Memory B cell (primary cell): ENCODE measurements at places on chromosomes 1 and 21.
A peak's percentile ranks its signal among the peaks of the same experiment; 100 is the strongest.

DNA sequence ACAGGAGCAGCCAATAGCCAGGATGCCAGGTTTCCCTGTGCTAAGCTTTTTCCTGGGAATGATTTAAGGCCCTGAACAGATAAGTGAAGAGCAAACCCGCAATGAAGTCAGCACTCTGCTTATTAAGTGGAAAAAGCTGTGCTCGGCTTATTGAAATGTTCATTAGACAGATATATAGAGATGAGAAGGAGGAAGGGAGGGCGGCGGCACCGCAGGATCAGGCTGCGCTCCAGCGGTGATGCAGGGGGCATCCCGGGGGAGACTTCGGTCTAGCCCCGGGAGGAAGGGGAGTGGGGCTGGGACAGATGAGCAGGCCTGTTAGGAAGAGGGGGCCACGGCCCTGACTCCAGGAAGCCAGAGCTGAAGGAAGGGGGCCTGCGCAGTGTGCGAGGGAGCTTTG is 115.0 kb downstream of the TMEM53 start:
- no peaks in the 10 kb centered on the region for H3K4me1 ChIP-seq
- no peaks in the 10 kb centered on the region for H3K36me3 ChIP-seq
- H3K27ac ChIP-seq = no peak overlapping the region
- DNase-seq = no peak
- peaks cover 9% of the 10 kb centered on the region for H3K27me3 ChIP-seq

GRCh38 chr1:43144237-43144636 is 27.9 kb downstream of the EBNA1BP2 start:
- H3K27ac ChIP-seq = no peak overlapping the region
- peaks cover 32% of the 10 kb centered on the region for H3K27me3 ChIP-seq
- no peak overlapping the region for H3K4me3 ChIP-seq
- H3K4me1 ChIP-seq = no peaks in the 10 kb centered on the region
- no peak for DNase-seq

DNA sequence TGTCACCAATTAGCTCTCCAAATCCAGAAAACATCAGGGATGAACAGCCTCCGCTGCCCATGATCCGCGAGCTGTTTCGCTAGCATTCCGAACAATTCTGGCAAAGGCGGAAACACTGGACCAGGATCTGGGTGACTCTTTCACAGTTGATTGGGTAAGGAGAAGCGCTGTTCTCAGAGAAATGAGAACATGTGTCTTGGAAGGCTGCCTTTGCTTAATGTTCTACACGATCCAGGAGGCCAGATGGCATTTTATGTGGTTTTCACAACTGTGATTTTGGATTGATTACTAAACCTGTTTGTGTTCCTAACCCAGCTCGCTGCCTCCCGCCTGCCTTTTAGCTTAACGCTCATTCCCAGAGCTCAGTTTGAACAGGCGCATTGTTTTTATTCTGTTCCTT is 144.0 kb downstream of the KIF26B start:
- H3K4me1 ChIP-seq = no peaks in the 10 kb centered on the region
- no peak overlapping the region for H3K27ac ChIP-seq
- H3K27me3 ChIP-seq = peaks cover 1% of the 10 kb centered on the region
- DNase-seq = no peak
- H3K36me3 ChIP-seq = no peaks in the 10 kb centered on the region

GRCh38 chr1:201144701-201145100 is 9.6 kb downstream of the TMEM9 start:
- no peaks in the 10 kb centered on the region for H3K4me1 ChIP-seq
- H3K27me3 ChIP-seq = no peaks in the 10 kb centered on the region
- H3K4me3 ChIP-seq = no peak overlapping the region
- peaks cover 44% of the 10 kb centered on the region for H3K36me3 ChIP-seq

DNA sequence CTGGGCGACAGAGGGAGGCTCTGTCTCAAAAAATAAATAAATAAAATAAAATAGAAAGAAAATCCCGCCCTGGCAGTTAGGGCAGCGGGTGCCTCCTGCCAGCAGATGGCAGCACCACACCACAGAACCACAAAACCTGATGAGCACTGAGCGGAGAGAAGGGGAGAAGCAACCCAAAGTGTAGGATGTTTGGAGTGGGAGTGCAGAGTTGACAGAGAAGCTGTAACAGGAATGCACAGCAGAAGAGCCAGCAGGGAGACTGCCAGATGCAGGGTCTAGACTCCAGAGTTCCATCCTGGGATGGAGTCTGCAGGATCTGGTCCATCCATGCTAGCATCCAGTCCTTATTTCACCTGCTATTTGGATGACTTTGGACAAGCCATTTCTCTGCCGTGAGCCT is 29.7 kb upstream of the KIRREL1 start:
- no peak overlapping the region for H3K27ac ChIP-seq
- no peak overlapping the region for H3K4me3 ChIP-seq
- H3K27me3 ChIP-seq = peaks cover 13% of the 10 kb centered on the region
- DNase-seq = peak; percentile 66
- peaks cover 7% of the 10 kb centered on the region for H3K4me1 ChIP-seq

DNA sequence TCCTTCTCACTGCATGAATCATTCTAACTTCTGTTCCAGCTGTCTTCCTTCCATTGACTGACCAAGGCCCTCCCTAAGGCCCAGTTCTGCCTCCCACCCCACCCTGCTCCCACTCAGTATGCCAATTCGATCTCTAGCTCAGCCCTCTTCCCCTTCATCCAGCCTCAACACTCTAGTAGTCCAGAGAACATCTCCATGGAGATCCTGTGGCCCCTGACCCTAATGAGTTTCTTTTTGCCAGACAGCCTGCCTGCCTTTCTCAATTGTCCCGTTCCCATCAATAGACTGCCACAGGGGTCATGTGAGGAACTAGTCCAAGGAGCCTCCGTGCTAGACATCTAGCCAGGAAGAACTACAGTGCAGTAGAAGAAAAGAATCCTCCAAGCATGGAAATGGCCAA is 26.4 kb downstream of the RRAGC start:
- H3K4me1 ChIP-seq = peaks cover 4% of the 10 kb centered on the region
- no peak for DNase-seq
- H3K27me3 ChIP-seq = peaks cover 13% of the 10 kb centered on the region
- no peak overlapping the region for H3K27ac ChIP-seq
- no peak overlapping the region for H3K4me3 ChIP-seq

- DNase-seq = no peak
- H3K36me3 ChIP-seq = peaks cover 25% of the 10 kb centered on the region
- H3K4me3 ChIP-seq = no peak overlapping the region
- no peaks in the 10 kb centered on the region for H3K27me3 ChIP-seq
These were observed 18.6 kb downstream of the RO60 start for GRCh38 chr1:193077991-193078390.

DNA sequence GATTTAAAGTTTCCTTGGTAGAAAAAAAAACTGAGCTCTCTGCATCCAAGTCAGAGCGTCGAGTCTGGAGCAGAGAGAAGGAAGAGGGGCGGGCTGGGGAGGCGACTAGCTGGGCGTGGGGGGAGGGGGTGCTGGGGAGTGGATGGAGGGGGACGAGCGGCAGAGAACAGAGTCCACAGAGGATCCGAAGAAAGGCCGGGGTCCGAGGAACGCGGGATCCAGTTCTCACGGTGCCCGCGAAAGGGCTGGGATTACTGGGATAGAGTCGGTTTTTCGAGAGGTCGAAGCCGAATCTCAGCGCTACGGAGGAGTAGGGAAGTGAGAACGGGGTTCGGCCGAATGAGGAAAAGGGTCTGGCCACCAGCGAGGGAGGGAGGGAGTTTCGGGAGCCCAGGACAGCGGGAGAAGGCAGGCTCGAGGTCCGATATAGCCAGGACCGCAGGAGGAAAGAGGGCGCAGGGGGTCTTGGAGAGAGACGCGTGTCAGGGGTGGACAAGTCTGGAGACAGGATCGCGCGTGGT is 665 bp downstream of the DAB1 start:
- DNase-seq = no peak
- no peaks in the 10 kb centered on the region for H3K4me1 ChIP-seq
- H3K36me3 ChIP-seq = no peaks in the 10 kb centered on the region
- peaks cover 16% of the 10 kb centered on the region for H3K27me3 ChIP-seq

DNA sequence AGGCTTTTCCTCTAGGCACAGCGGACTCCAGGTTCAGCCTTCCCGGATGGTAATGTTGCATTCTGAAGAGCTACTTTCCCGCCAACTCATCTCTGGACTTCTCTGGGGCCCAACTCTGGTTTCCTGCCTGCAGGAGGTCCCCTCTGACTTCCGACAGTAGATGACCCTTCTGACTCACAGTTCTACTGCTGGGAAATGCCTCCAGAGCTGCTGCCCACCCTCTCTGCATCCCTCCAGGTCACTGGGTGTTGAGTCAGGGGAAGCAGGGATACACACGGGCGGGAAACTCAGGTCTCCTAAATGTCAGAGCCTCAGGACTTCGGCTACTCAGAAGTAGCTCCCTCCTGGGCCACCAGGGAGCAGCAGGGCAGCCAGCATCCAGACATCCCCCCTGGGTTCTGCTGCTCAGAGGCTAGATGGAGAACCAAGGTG is 2.1 kb upstream of the KIF21B start:
- H3K27me3 ChIP-seq = no peaks in the 10 kb centered on the region
- peaks cover 41% of the 10 kb centered on the region for H3K4me1 ChIP-seq
- no peak for DNase-seq
- H3K4me3 ChIP-seq = no peak overlapping the region
- peak overlapping the region; percentile 62 for H3K27ac ChIP-seq

DNA sequence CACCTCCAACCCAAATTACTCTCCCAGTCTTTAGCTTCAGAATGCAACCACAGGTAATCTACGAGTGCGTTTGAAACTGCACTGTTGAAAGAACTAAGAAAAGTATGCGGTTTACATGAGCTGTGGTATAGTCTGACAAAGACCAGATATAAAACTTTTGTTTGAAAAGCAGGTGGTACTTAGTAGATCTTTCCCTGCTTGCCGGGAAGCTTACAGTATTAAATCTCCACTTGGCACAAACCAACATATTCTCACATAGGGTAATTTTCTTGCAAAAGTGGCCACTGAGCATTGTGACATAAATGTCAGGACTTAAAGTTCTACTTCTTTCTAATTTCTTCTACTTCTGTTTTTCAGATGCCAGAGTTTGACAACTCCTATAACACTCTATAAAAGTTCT is 8.4 kb downstream of the RGS2 start:
- no peak overlapping the region for H3K4me3 ChIP-seq
- H3K4me1 ChIP-seq = no peaks in the 10 kb centered on the region
- no peak overlapping the region for H3K27ac ChIP-seq
- DNase-seq = no peak
- H3K27me3 ChIP-seq = peaks cover 2% of the 10 kb centered on the region
- no peaks in the 10 kb centered on the region for H3K36me3 ChIP-seq

DNA sequence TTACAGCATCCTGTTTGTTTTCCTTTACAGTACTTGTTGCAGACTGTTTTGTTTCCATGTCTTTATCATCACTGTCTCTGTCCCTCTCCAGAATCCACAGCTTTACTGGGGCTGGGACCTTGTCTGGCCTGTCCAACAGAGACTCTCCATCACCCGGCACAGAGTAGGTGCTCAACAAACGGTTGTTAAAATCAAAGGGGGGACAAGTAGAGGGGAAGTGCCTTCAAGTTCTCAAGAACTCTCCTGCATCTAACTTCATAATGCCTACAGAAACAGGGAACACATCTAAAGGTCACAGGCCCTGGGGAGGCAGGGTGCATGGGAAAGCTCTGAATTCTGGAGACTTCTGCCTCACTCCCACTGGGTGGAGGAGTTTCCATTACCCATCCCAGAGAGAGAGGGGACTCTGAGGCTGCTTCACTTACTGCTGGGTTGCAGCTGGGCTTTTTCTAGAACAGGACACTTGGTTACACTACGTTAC is 2.3 kb upstream of the ECE1 start:
- peaks cover 59% of the 10 kb centered on the region for H3K4me1 ChIP-seq
- no peaks in the 10 kb centered on the region for H3K27me3 ChIP-seq
- peak overlapping the region; percentile 98 for H3K27ac ChIP-seq
- H3K36me3 ChIP-seq = peaks cover 1% of the 10 kb centered on the region
- no peak for DNase-seq

GRCh38 chr21:43644609-43645008 is 14.7 kb downstream of the HSF2BP start:
- H3K27ac ChIP-seq = no peak overlapping the region
- no peak overlapping the region for H3K4me3 ChIP-seq
- H3K27me3 ChIP-seq = peaks cover 7% of the 10 kb centered on the region
- H3K36me3 ChIP-seq = no peaks in the 10 kb centered on the region

- no peaks in the 10 kb centered on the region for H3K36me3 ChIP-seq
- no peak overlapping the region for H3K27ac ChIP-seq
- H3K4me1 ChIP-seq = no peaks in the 10 kb centered on the region
- H3K4me3 ChIP-seq = no peak overlapping the region
- no peaks in the 10 kb centered on the region for H3K27me3 ChIP-seq
- DNase-seq = no peak
These were observed 233.7 kb upstream of the NFIA start for GRCh38 chr1:60848583-60849188.

- no peak for DNase-seq
- H3K4me3 ChIP-seq = no peak overlapping the region
- H3K36me3 ChIP-seq = peaks cover 11% of the 10 kb centered on the region
- peaks cover 10% of the 10 kb centered on the region for H3K27me3 ChIP-seq
- no peaks in the 10 kb centered on the region for H3K4me1 ChIP-seq
- H3K27ac ChIP-seq = no peak overlapping the region
These were observed 36.5 kb downstream of the RNASEL start for GRCh38 chr1:182552527-182552926.

- H3K27ac ChIP-seq = no peak overlapping the region
- no peaks in the 10 kb centered on the region for H3K36me3 ChIP-seq
- H3K4me3 ChIP-seq = no peak overlapping the region
- no peak for DNase-seq
- no peaks in the 10 kb centered on the region for H3K27me3 ChIP-seq
These were observed 1147.6 kb upstream of the ADGRL4 start for GRCh38 chr1:80154176-80154575.

DNA sequence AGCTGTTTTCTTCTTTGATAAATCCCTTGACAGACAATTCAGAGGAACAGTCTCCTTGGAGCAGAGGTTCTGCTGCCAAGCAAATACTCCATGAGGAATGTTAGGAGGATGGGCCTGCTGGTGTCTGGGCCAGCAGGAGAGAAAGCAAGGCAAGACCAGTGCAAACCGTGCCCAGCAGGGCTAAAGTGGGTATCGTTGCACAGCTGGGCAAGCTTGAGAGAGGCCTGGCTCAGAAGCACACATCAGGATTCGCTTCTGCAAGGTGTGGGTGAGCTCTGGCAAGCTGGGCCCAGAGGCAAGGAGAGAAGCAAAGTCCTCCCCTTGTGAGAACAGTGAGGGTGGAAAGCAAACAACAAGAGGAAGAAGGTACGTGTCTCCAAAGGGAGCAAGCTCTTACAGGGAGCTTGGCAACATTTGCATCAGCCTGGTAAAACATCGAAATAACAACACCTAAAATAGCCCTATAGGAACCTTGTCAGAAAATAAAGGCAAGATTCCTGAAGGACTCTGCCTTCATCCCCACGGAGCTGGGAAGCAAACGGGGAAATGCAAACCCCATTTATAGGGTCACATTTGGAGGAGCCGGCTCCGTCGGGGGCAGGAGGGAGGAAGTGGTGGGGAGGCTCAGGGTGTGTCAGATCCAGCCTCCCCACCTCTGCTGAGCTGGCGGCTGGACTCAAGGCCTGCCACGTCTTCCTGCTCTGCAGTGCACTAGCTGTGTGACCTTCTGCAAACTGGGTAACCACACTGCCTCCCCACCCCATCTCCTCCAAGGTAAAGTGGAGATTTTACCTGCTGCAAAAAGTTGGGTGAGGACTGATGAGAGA is 62.3 kb upstream of the HIVEP3 start:
- H3K27me3 ChIP-seq = peaks cover 9% of the 10 kb centered on the region
- no peak overlapping the region for H3K27ac ChIP-seq
- H3K4me1 ChIP-seq = peaks cover 2% of the 10 kb centered on the region
- H3K36me3 ChIP-seq = no peaks in the 10 kb centered on the region

- DNase-seq = no peak
- H3K27ac ChIP-seq = no peak overlapping the region
- no peaks in the 10 kb centered on the region for H3K36me3 ChIP-seq
- H3K4me3 ChIP-seq = no peak overlapping the region
- no peaks in the 10 kb centered on the region for H3K4me1 ChIP-seq
- H3K27me3 ChIP-seq = peaks cover 2% of the 10 kb centered on the region
These were observed 126.7 kb downstream of the TLR5 start for GRCh38 chr1:223016381-223016780.
